ENCODE measurements at places on chromosomes 4 and X. TPM values are rescaled to one million over a fixed set of nuclear protein-coding genes. Genes with fewer than 3 reads are reported as not detected.

DNA sequence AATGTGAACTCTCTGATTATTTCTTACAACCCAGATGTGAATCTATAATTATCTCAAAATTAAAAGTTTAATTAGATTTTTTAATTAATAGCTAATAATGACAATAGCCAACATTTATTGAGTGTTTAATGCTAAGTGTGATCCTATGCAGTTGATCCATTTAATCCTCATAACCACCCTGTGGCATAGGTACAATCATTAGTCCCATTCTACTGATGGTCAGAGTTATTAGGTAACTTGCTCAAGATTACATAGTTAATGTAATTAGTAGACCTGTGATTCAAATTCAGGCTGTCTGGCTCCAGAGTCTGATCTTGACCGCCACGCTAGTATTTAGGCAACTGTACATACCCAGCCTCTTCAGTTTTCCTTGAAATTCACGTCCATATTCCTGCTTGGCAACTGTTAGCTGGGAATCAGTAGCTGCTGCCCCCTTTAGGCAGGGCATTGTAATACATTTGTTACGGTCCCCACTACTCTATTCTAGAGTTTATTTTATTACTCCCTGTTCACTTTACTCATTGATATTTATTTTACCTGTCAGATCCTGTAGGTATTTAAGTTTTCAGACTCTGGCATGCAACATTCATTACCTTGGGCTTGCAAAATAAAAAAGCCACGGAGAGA lies 20.6 kb upstream of the TEC start:
- no peak for DNase-seq

- DNase-seq = no peak
These were observed 66.8 kb downstream of the GAB1 start for GRCh38 chr4:143403553-143403820.

DNA sequence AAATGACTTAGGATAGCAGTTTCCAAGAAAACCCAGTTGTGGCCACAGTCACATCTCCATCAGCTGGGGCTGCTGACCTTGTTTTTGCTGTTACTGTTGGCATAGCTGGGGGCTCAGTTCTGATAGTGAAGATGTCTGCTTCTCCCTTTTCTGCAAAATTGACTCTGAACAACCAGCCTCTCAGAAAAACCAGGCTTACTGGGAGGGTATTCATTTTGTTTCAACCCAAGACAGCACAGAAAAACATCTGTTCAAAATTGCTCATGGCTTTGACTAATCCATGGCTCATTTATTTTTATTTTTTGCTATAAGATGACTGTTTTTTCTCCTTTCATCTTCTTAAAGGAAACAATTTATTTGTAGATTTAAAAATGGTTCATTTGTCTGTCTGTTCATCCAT lies 53.1 kb downstream of the RASL11B start:
- no peak for DNase-seq

- no peak for DNase-seq
These were observed 6.2 kb upstream of the CSF2RA start for GRCh38 chrX:1262369-1262768.

Gene NUP62CL
- total RNA-seq = 3.2 TPM

Data from mucosa of gallbladder (tissue), 1 donor.